T follicular helper cell (primary cell): ENCODE measurements at places on chromosomes 13 and 19.

DNA sequence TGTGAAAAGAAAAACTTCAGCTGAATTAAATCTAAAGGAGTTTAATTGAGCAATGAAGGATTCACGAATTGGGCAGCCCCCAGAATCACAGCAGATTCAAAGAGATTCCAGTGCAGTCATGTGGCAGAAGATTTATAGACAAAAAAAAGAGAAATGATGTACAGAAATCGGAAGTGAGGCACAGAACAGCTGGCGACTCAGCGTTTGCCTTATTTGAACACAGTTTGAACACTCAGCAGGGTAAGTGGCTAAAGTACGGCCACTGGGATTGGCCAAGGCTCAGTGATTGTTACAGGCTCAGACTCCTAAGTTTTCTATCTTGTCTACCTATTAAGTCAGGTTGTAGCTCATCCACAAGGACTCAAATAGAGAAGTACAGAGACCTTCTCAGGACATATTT lies 11.6 kb upstream of the CFAP97D2 start:
- DNase-seq, result no peak

GRCh38 chr13:38002606-38003005 lies 133.0 kb upstream of the TRPC4 start:
- DNase-seq, result no peak

GRCh38 chr19:38304352-38304865 lies 358 bp downstream of the C19orf33 start:
- DNase-seq, result no peak

- DNase-seq, result no peak
Observed at GRCh38 chr19:34985249-34986022, 14.7 kb upstream of the GRAMD1A start.

DNA sequence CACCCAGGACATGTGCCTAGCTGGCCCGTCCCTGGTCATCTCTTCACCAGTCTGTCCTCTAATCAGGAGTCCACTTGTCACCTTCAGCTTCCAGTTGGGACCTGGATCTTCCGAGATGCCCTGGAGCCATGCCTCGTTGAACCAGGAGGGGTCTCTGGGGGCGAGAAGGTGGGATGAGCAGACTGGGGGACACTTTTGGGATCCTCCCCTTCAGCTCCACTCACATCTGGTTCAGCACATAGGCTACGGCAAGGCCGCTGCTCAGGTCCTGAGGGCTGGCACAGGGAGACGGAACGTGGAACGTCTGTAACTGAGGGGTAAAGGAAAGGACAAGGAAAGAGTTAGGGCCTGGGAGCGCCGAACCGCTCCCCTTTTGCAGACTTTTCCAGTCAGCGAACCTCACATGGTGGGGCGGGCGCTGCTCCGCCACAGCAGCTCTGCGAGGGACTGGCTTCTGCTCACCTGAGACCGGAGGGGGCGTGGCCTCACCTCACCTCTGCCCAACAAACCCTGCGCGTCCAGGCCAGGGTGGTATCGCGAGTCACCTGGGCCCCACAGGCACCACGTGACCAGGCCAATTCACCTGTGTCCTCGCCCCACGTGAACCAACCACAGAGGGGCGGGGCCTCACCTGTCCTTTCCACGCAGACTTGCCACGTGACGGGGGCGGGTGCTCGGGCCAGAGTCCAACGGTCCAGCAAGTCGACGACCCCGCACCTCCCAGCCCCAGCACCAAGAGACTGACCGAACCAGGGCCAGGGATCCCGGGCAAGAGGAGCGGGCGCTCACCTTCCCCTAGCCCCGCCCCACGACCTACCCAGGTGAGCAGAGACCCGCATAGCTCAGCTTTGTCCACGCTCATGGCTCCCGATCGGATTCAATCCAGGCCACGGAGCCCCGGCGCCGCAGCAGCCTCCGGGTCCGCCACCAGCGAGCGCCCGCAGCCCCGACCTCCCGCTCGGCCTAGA lies at the start of gene HOOK2:
Gene HOOK2, minus strand, starts transcription at position 965 of the 968 bp plus-strand sequence. Its CDS starts 103 bp downstream, at position 862.
- DNase-seq, result no peak

- DNase-seq, result no peak
Observed at GRCh38 chr19:42247640-42248199, 5.3 kb upstream of the GSK3A start.

DNA sequence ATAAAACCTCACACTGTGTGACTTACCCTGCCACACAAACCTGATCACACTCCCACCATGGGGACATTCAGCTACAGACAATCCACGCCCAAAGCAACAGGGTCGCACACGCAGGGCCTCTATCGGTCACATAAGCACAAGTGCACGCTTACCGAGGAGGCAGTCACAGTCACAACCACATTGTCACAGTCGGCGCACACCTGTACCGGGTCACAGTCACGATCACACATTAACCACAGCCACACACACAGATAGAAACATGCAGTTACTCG lies 579 bp downstream of the ZNF566 start:
- DNase-seq, result no peak

- no peak for DNase-seq
Observed at GRCh38 chr13:36571444-36571843, 102.4 kb upstream of the SERTM1 start.

- no peak for DNase-seq
Observed at GRCh38 chr13:75847588-75847987, 211.5 kb downstream of the LMO7 start.

GRCh38 chr13:33262062-33262487 lies 23.5 kb downstream of the STARD13 start:
- no peak for DNase-seq

GRCh38 chr19:28687296-28687695 lies 525.7 kb downstream of the UQCRFS1 start:
- no peak for DNase-seq

DNA sequence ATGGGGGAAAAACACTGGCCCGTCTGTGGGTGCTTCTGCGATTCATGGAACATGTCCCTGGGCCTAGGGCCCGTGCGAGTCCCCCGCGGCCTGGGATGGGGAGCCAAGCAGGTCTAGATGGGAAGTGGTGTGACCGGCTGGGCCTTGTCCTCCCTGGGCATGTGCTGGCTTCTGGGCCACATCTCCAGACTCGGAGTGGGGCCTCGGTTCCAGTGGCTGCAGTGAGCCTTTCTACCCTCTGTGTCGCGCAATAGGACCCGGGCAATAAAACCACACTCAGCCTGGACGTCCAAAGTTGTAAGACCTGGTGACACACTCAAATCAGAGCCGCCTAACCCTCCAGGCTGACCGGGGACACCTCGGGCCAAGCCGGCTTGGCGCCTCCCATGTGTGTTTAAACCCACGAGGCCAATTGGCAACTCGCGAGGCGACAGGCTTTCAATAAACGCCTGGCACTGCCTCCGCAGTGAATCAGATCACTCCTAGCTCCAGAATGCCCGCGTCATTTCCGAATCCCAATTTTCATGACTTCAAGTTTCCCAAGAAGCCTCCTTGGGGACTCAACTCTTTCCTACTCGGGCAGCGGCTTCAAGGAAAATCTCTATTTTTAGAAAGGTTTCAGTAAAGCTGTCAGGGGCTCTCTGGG lies 57.3 kb downstream of the KLF2 start:
- DNase-seq, result no peak

GRCh38 chr19:3778899-3779723 lies 7.1 kb downstream of the MATK start:
- no peak for DNase-seq

DNA sequence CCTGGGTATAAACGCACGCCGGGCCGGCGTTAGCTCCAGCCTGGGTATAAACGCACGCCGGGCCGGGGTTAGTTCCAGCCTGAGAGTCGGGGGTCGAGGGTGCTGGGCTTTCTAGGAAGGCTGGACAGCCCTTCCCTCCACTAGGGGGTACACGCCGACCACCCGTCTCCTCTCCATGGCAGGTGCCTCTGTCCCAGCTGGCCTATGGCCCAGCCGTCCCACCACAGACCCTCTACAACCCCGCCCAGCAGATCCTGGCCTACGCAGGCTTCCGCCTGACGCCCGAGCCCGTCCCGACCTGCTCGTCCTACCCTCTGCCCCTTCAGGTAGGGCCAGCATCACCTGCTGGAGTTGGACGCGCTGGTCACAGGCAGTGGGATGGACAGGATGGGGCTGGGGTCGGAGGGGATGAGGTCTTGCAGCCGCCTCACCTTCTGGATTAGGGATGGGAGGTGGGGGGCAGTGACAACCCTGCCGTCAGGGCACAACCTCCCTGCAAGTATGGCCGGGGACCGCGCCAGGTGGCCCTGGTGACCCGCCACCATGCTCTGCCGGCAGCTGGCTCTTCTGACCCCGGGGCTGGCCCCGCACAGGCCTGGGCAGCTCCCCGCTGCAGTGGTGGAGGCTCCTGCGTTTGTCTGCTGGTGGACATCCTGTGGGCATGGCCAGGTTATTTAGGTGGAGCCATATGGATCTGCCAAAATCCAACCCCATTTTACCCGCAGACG lies 45.8 kb downstream of the TMEM255B start:
- no peak for DNase-seq

DNA sequence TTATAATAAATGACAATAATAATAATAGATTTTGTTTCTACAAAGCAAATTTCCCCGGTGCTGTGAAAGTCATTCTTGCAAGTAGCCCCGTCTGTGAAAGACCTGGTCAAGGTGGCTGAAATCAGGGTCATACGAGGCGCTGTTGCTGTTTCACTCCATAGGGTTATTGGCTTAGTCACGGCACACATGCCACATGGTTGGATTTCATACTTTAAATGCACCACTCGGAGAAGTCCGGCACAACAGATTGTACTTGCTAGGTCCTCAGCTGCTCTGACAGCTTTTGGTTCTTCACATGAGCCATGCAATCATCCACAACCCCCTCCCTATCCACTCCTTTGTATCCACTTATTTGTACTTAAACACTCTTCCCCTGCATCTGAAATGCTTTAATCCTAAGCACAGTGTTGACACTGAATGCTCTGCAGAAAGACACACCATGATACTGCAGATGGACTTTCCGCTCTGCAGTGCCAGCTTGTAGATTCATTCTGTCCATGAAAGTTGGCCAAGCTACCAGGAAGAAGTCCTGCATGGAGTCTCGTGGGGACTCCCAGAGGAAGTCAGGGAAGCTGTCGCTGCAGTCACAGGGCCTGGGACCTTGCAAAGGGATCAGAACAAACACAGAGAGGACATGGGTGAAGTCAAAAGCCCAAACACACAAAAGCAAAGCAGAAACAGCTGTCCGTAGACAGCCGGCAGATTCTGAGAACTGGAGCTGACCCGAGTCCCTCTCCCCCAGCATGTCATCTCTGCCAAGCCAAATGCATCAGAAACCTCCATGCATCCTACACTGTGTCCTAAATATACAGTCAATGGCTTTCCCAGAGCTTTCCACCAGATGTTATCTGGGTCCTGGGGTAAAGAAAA lies 124.6 kb downstream of the COL4A2 start:
- DNase-seq, result no peak

- no peak for DNase-seq
Observed at GRCh38 chr13:112592647-112593046, 4.7 kb upstream of the TUBGCP3 start.

GRCh38 chr19:45629704-45630103 lies 9.5 kb downstream of the EML2 start:
- no peak for DNase-seq

DNA sequence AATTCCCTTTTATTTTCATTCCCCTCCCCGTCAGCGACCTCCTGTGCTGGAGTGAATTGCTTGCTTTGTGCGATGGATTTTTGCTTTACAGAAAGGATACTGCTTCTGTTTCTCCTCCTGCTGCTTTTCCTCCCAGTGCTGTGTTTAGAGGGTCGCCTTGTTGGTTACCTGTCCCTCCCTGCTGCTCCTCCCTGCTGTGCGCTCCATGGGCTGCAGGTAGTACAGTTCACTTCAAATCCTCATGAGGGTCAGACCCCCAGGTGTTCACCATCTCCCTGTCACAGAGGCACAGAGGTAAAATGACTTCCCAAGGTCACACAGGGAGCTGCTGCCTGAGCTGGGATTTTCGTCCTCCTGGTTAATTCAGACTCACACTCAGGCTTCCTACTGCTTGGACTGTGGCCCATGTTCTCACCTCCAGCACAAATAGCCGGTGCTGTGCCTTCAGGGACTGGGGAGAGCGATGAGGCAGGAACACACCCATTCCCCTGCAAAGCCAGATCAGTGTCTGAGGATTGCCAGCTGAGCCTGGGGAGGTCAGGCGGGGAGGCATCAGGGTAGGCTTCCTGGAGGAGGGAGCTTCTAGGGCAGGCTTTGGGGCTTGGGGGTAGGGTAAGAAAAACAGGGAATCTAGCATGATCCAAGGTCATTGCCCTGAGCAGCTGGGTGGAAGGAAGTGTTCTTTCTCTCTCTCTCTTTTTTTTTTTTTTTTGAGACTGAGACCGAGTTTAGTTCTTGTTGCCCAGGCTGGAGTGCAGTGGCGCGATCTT lies 14.4 kb downstream of the BICRA start:
- DNase-seq, result no peak

DNA sequence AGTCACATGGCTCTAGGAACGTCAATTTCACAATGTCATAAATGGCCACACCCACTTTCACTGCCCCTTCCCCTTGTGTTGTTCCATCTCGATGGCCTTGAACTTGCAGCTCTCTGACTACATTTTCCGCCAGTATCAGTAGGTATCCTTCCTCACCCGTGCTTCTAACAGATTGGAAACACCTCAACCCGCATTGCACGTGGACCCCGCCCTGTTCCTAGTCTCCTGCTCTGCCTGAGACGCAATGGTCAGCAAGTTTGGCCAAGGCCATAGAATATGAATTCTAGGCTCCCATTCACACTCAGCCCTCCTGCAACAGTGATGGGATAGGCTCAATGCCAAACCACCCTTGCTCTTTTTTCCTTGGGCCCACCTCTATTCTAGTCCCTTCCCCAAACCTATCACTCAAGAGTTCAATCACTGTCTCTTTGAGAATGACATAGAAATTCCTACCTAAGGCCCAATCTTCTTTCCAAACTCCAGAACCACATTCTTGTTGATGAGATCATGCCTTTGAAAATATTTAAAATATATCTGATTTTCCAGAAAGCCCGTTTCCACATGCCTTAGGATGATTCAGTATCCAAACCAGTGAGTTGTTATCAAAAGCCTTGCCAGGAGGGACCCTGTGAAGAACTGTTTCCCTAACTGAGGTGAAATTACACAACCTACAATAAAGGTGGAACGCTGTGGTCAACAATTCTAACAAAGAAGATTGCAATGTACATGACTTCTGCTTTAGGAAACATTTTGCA lies 334.6 kb downstream of the MYO16 start:
- no peak for DNase-seq

DNA sequence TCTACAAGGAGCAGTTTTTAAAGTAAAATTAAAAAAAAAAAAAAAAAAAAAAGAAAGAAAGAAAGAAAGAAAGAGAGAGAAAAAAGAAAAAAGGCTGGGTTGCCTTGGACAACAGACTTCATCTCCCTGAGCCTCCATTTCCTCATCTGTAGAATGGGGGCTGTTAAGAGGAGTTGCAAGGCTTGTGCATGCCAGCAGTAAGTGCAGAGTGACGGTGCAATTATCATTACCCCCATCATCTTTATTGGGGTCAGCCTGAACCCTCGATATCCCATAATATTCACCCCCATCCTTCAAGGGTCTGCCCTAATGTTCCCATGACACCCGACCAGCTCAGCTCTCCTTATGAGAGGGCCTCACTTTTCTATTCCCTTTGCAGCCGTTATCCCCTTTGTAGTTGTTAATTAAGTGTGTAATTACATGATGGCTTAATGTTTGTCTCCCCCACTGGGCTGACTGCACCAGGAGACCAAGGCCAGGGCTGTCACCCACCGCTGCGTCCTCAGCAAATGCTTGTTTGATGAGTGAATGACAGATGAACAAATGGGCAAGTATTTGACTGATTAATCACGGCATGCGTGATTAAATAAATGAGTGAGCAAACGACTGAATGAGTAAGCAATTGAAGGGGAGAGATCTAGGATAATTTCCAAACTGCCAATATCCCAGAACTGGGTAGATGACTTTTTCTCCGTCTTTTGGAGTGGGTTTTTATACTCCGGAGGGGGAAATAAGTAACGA lies 10.1 kb downstream of the FOSB start:
- DNase-seq, result no peak

GRCh38 chr19:5560156-5560555 lies 7.6 kb downstream of the TINCR start:
- no peak for DNase-seq

GRCh38 chr13:83352391-83352790 lies 529.9 kb downstream of the SLITRK1 start:
- no peak for DNase-seq
